ENCODE measurements at places on chromosomes 7 and 10.

DNA sequence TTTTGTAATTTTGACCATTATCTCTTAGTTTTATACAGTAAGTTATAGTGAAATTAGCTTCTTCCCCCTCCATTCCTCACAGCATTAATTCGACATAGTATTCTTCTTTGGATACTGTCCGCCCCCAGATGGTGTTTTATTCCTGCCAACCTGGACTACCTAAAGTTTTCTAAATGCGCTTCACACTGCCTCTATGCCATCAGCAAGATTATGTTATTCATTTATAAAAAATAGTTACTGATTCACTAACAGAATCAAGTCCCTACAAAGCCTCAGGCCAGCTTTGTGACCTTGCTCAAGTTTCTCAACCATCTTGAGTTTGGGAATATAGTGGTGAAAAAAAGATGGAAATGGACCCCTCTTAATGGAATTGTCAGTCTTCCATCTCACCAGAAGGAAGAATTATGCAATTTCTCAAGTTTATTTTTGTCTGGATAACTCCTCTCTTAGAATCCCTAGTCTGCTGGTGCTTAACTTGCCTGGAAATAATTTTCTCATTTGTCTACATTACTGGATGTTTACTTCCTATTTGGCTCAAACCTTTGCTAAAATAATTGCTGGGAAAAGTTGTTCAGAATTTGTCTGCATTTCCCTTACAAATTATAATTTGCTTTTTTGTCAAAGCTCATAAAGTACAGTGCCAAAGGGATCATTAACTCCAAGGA, 16.7 kb upstream of the FGL2 start:
- DNase-seq: no peak

GRCh38 chr10:123556736-123557135, 109.4 kb upstream of the GPR26 start:
- no peak for DNase-seq

DNA sequence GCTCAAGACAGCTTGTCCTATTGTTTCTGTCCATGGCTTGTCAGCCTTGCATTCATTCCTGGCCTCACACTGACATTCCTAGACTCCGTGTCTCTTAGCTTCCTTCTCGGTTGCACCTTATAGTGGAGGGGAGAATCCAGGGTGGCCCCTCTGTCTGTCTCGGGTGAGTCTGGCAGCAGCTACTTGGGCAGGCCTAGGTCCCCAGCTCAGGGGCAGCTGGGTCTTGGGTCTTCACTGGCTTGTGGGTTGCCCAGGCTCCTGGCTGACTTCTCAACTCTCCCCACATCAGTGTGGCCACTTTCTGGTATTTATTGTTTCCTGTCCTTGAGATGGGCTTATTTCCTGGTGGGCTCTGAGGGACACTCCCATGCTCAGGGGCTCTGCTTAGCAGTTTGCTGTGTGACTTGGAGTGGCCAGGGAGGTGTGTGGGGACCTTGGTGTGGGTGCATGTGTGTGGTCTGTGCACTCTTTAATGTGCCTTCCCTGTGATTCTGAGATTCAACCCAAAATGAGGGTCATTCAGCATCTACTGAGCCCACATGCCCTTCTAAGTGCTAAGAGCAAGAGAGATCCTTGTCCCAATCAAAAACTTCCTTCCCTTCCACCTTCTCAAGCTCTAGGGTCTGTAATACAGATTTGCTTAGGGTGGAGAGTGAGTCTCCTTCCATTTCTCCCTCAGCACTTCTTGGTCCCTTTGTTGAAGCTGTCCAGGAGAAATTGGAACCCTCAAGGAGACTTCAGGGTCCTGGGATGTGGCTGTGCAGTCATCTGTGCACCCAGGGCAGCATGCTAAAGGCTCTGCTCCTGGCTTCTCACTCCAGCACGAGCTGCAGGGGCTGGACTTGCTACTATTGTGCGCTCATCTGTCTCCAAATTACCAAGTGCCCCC, 20.1 kb downstream of the UPP1 start:
- DNase-seq: no peak

DNA sequence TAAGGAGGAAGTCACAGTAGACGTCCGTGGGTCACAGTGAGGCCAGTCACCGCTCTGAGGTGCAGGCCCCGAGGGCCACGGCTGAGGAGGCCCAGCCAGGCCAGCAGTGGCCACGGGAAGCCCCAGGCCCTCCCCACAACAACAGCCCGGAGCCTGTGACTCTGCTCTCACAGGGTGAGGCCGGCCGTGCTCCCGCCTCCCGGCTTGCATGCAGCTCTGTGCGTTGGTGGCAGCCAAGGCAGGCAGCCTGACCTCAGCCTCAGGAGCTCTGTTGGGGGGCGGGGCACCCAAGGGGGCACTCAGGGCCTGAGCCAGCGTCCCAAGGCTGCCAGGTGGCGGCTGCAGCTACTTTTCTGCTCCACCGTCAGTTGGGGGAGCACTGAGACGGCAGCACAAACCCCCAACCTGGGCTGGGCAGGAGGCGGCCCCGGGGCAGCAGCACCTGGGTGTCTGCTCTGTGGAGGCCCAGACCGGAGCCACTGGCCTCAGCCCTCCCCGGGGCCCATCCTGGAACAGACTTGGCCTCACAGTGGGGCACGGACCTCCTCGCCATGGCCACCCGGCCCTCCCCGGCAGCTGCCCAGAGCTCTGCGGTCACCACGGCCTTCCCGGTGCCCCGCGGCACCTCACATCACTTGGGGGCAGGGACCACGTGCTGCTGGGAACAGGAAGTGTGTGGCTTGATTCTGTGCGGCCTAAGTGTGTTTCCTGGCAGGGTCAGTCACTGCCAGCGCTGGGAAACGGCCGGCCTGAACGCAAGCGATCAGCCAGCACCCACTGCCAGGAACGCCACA, 13.3 kb downstream of the CYP2W1 start:
- no peak for DNase-seq

DNA sequence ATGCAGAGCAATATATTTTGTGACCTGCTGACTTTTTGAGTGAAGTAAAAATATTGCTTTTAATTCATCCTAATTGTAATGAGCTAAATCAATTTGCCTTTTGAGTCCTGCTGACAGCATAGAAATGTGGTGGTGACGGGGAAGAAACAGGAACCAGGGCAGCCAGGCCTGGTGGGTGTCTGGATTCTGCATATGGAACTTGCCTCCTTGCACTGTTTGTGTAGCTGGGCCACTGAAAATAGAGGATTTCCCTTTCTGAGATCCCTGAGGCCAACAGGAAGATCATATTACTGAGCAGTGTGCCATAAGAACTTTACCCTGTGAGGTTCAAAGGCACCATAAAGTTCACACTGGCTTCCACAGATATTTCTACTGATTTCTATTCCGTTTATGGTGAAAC, 488.4 kb upstream of the AKR1E2 start:
- no peak for DNase-seq

DNA sequence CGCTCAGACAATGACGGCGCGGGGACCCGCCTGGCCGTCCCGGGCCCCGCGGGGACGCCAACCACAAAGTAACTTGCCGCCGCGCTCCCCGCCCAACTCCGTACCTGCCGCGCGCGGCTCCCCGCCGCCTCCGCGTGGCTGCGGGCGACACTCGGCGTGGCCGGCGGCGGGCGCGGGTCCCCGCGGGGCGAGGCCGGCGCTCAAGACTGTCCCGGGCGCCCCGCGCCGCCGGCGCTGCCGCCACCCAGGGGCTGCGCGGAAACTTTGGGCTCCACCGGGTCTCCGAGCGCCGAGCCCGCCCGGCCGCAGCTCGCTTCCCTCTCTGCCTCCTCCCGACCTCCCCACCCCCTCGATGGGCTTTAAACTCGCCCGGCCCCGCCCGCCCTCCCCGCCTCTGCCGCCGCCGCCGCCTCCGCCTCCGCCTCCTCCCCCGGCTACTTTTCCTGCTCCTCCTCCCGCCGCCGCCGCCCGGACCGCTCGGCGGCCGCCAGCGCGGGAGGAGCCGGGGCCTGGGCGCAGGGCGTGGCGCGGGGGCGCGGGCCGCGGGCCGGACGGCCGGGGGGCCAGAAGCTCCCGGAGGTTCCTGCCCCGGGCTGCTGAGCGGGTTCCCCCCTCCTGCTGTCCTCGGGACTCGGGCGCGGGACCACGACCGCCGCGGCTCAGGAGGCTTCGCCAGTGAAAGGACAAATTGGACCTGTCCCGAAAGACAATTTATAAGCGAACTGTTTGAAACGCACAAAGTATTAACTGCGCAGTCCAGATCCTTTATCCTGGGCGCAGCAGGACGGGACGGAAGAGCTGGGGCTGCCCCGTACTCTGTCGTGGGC, 10.6 kb upstream of the GRB10 start:
- no peak for DNase-seq

DNA sequence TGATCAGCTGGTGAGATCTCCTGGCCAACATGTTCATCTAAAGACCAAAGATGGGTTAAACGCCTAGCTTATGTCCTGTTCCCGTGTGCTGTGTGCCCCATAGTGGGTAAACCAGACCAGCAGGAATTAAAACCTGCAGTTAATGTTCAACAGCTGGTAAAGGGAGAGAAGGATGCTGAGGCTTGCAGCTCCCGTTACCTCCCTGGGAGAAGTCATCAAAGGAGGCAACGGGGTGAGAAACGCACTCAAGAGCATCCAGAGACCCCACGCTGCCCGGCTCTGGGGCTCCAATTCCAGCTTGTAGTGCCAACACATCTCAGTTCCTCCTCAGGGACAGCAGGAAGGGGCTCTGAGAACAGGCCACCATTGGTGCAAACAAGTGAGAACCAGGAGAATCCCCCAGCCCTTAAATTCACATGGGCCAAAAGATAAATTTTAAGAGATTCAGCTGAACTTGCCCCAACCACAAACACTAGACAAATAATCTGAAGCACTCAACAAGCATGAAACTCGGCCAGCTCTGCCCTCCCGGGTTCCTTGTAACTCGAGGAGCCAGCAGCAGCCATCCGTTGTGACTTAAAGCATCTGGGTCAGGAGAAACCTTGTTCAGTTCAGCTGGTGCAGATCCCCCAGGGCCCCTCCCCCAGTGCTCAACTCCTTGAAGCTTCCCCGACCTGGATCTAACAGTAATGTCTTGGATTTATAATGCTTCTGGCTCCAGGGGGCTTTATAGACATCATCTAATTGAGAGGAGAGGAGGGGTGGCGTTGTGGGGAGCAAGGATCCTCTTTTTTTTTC, 29.4 kb downstream of the FAM241B start:
- no peak for DNase-seq

DNA sequence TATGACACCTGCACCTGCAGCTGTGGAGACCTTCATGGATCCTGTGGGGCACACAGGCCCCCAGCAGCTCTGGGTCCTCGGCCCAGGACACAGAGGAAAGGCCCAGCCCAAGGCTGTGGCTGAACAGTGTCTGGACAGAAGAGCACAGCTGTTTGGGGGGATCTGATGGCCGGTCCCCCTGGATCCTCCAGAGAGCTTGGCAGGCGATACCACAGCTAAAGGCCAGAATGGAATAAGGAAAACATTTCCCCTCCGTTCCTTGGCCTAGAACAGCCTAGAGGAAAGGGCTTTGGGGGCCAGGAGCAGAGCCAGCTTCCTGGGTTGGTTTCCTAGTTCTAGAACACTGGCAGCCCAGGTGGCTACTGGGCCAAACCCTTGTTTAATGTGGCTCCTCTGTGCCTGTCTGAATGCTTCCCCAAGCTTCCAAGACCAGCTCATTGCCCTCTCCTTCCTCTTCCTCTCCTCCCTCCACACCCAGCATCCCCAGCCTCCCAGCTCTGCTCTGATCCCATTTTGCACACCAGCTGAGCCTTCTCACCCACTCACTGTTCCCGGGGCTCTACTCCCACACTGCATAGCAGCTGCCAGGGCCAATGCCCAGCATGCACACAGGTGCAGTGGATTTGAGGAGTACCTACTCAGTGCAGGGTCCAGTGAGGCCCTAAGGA, 46.9 kb downstream of the GPAM start:
- DNase-seq: no peak

- DNase-seq: no peak
These were observed 27.7 kb upstream of the AMPH start for GRCh38 chr7:38658921-38659320.

DNA sequence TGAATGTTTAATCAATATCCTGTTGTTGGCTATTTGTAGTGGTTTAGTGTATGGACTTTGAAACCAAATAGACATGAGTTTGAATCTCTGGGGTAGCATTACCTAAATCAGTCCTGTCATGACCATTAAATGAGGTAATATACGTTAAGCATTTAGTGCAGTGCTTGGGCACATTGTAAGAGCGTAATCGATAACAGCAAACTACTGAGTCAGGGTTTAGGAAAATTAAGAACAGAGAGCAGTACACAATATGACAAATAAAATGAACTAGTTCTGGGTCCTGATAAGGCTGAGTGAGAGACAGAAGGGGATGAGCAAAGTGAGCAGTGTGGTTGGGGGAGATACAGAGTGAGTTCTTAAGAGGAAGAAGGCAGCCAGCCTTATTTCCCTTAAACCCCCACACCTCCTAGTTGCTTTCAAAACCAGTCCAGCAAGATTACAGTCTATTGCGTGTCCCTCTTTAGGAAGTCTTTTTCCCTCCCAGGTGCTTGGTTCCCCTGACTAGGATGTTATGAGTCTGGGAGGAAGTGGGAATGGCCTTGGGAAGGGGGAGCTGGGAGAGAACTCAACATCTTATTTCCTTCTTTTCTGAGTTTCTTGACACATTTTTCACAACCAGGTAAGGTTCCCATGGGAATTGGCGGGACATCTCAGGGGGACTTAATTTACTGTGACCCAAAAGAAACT, 171.0 kb downstream of the SND1 start:
- no peak for DNase-seq

DNA sequence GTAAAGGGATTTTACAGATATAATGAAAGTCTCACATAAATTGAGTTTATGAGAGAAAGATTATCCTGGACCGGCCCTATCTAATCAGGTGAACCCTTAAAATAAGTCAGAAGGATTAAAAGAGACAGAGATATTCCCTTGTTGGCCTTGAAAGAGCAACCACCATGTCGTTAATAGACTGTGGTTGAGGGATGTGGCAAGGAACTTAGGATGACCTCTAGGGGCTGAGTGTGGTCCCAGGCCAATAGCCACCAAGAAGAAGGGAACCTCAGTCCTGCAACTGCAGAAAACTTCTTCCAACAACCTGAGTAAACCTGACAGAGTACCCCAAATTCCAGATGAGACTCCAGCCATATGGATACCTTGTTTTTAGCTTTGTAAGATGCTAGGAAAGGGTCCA, 121.5 kb downstream of the POLR1F start:
- no peak for DNase-seq

GRCh38 chr10:69802424-69803161, 887 bp downstream of the COL13A1 start:
- no peak for DNase-seq

DNA sequence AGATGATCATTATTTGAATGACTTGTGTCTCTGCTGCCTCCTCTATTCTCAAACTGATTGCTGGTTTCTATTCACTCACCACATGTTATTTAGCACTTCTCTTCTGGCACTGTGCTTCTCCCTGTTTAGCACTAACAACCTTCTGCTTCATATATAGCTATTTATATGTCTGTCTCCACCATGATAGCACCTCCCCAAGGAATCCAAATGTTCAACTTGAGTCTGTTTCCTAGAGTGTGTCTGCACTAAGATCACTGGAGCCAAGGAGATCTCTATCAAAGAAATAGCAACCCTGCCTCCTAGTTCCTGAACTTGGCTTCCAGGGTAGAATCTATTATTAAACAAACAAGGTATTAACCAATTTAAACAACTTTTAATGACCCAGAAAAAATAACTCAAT, 104.5 kb downstream of the CYP26A1 start:
- DNase-seq: no peak

- DNase-seq: no peak
These were observed 53.0 kb downstream of the STEAP1B start for GRCh38 chr7:22447008-22447407.
